Ovary (tissue), 10 donors: ENCODE measurements at places on chromosomes 1 and 21. TPM values are rescaled to one million over a fixed set of nuclear protein-coding genes. Genes with fewer than 3 reads are reported as not detected.

STUM gene
- total RNA-seq = 0.24 TPM

BCL2L15 gene
- total RNA-seq = 0.88 TPM

OR2G6 gene
- total RNA-seq = not detected

RAB42 gene
- 4.2 TPM for total RNA-seq

CD5L gene
- not detected for total RNA-seq

DIO1 gene
- total RNA-seq = 0.46 TPM

PTTG1IP gene
- 164 TPM for total RNA-seq

PLEKHA6 gene
- 2.3 TPM for total RNA-seq

SRGAP2 gene
- 52.8 TPM for total RNA-seq

GRCh38 chr1:110265186-110265585, 55.1 kb downstream of the KCNC4 start:
- no peak for DNase-seq

GRCh38 chr1:29202584-29203340, 21.1 kb upstream of the SRSF4 start:
- peak; percentile 98 for DNase-seq

GRCh38 chr1:115829947-115830346, 11.0 kb downstream of the NHLH2 start:
- no peak for DNase-seq

DNA sequence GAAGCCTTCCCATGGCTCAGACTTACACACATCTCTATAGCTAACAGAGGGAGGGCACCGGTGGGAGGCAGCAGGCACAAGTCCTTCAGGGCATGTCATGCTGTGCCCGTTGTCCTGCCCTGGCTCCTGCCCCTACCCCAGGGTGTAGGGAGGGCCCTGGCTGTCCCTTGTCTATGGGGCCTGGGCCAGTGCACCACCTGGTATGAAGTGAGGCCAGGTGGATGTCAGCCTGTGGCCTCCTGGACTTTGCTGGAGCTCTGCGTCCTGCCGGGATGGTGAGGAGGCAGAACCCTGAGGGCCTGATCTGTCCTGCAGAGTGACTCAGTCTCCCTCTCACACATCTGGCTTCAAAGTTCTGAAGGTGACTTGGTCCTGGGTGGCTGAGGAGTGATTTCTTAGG, 47.3 kb upstream of the GPR37L1 start:
- DNase-seq = no peak

- DNase-seq = no peak
These were observed 17.6 kb downstream of the TRAF5 start for GRCh38 chr1:211344152-211344618.

GRCh38 chr21:28104346-28104745, 888.3 kb downstream of the LTN1 start:
- no peak for DNase-seq

DNA sequence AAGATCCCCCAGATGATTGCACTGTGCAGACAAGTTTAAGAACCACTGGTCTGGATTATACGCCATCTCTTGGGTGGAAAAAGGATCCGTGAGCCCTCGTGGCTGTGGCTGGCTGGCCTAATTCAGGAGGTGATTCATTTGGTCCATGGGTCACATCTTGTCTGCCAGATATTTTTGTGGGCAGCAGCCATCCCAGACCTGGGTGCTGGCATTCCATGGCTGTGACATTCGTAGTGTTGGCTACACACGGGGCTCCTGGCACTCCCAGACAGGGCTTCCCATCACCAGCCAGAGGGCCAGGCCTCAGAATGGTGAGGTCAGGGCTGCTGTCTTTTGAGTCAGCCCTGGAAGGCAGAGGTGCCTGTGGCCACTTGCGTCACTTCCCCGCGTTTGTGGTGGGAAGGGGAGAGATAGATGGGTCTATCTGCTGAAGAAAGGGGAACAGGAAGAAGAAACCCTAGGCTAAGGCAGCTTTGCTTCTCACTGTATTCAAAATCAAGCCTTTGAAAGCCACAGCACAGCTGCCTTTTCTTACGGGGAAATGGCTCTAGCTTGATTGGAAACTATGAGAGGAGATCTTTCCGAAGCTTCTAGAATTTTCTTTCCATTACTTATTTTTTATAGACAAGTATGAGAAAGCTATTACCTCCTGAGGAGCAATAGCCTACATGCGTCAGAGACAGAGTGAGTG, 32.4 kb downstream of the EIF2D start:
- DNase-seq = no peak

GRCh38 chr1:101915597-101915996, 81.1 kb downstream of the OLFM3 start:
- no peak for DNase-seq

DNA sequence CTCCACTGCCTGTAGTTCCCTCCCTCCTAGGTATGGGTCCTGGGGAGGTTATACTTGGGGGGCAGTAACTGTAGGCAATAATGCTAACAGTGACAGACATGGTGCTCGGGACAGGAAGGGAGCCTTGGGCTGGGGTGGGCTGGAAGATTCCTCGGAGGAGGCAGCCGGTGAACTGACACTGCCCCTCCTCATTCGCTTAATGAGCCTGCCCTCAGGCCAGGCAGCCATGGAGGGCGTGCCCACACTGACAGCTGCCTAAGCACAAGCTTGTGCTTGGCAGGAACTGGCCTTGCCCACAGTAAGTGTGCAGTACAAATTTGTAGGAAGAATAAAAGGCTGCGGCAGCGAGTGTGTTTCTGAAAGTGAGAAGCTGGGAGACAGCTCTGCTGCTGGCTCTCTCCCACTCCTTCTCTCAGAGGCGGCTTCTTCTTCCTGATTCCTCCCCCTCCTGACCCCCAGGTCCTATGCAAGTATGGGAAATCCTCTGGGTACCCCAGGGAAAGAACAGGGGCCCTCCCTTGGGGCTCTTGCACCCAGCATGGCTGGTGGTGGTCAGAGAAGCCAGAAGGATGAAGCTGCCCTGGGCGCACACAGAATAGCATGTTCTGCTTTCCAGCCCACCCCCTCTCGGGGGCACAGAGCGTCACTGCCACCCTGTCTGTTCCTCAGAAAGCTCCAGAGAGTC, 23.6 kb downstream of the OPTC start:
- no peak for DNase-seq

DNA sequence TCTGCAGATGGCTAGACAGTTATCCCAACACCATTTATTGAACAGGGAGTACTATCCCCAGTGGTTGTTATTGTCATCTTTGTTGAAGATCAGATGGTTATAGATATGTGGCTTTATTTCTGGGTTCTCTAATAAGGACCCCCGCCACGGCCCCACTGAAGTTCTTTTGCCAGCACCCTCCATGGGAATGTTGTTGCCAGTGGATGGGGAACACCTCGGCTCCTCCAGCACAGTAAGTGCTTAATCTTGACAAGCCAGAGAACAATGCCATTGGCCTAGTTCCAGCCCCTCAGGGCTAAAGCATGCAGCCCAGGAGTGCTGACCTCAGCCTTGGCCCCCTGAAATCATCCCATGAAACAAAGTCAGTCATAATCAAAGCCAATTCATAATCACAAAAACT, 337.6 kb downstream of the AGBL4 start:
- no peak for DNase-seq

GRCh38 chr1:66300972-66301451, 232.9 kb upstream of the SGIP1 start:
- DNase-seq = no peak
